ENCODE measurements at places on chromosomes 7 and 10.

DNA sequence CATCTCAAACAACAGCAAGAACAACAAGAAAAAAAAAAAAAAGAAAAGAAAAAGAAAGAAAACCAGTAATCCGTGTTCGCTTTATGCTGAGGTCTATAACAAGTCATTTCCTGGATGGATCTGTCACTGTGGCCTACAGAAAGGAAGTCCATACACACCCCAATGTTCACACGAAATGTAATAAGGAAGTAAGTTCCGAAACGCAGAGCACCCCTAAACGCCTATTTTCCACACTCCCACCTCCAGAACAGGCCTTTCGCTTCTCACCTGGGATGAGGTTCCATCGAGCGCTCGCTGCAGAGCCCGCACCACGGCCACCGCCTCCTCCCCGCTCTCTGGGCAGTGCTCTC lies 735 bp downstream of the ZNF394 start:
- DNase-seq, result no peak

DNA sequence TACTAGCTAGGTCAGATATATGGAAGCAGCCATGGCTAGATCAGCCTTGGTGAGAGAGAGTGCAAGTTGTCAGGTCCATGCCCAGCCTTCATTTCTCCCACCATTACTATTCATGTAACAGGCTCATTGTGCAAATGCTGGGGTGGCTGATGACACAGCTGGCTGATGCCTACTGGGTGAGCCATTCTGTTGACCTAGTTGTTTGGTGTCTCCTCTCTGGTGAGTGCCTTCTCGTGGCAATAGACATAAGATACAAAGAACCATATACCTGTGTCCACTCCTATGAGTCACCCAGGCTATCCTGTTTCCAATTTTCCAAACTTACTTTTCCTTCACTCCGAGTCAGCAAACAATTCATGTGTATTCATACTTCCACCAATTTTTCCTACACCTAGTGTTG lies 46.0 kb downstream of the ZNF25 start:
- DNase-seq, result no peak

- peak; percentile 75 for DNase-seq
Observed at GRCh38 chr10:97353945-97354344, 19.4 kb upstream of the FRAT2 start.

DNA sequence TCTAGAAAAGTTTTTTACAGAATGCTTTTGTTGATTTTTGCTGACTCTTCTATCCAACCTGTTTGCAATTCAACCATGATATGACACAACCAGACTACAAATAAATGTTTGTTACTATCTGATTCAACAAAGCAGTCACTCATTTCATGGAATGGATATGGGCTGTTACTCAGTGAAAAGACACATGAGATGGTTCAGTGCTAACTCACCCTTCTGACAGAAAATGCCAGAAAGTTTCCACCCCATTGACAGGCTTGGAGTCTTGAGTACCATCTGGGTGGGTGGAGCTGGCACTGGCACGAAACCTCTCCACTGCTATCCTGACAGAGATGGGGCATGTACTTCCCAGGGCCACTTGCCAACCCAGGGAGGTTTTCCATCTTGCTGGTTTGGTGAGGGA lies 39.5 kb downstream of the RBM28 start:
- DNase-seq, result no peak

DNA sequence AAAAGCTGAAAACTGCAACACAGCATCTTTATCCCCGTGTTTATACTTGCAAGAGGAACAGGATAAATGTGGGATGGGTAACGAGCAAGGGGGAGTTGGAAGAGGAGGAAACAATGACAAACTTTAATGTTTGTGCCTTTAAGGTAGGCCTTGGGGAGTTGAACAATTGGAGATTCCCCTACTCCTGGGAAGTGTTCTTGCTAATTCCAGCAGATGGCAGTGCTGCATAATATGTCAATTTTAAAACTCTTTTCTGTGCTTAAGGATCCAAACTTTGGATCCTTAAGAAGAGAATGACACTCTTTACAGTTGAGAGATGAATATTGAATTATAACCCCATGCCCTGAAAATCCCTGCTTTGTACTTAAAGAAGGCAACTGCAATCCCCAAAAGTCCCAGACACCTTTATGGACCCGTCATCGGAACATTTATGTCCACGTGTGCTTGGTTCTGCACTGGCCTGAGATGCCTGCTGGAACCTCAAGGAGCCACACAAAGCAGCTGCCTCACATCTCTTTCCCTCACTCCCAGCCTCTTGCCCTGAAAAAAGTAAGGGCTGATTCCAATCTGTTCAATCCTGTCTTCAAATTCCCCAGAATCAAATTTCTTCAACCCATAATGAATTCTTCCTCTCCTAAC lies 12.0 kb downstream of the IFIT5 start:
- no peak for DNase-seq

DNA sequence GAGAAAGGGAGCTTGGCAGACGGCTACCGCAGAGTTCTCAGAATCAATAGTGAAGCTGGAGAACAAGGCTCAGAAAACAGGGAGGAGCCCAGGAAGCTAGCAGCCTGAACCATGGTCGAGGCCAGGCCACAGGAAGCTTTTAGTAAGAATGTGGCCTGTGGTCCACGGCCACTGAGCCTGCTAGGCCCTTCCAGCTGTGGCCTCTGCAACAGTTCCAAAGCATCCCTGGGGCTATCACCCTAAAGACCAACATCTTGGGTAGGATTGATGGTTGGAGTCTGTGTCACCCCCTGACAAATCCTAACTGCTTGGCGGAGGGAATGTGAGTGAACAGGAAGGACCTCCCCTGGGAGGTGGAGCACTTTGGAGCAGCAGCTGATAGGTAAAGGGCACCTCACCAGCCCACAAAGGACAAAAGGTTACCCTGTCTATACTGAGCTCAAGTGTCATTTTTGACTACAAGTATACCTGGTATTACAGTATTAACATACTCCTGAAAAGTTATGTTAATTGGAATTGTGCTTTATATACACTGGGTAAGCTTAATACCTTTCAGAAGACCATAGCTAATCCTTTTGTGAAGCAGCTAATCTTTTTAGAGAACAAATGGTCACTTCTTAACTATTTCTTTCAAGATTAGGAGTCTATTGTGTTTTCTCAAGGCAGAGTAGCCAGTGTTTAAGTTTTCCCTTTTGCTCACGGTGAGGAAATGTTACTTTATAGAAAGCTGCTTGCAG lies 18.7 kb downstream of the PTPRE start:
- DNase-seq, result no peak

DNA sequence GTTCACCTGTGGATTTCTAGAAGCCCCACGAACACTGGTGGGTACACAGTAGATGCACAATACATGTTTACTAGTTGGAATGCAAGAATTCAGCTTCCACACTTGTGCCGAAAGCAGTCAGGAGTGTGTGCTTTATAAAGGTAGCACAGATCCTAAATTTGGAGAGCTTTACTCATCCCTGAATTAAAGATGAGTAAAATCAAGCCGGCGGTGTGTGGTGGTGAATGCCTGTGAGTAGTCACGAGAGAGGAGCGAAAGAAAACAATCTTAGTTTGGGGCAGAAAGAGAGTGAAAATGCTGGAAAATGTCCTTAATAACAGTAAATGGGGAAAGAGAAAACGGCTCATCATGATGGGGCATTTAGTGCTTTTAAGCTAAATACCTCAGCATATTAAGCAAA lies 13.6 kb upstream of the ENO4 start:
- no peak for DNase-seq

- no peak for DNase-seq
Observed at GRCh38 chr7:20560325-20561180, 54.9 kb upstream of the ABCB5 start.

- DNase-seq, result no peak
Observed at GRCh38 chr10:21919906-21920305, 83.6 kb downstream of the DNAJC1 start.

- DNase-seq, result no peak
Observed at GRCh38 chr10:84693006-84693405, 364.6 kb downstream of the CCSER2 start.

DNA sequence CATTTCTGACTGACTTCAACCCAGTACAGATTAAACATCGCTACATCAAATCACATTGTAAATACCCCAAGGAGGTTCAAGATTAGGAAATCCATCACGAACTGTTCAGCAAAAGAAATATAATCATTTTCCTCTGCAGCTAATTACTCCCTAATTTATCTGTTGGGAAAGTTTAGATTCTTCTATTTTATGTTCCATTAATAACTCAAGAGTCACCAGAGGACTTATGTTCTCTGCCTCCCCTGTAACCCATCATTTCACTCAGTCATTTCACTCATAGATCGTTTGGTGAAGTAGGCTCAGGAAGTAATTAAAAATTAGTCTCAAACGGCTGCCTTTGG lies 45.2 kb downstream of the FAM171A1 start:
- no peak for DNase-seq

- no peak for DNase-seq
Observed at GRCh38 chr7:74503943-74504342, 50.2 kb downstream of the GTF2IRD1 start.

DNA sequence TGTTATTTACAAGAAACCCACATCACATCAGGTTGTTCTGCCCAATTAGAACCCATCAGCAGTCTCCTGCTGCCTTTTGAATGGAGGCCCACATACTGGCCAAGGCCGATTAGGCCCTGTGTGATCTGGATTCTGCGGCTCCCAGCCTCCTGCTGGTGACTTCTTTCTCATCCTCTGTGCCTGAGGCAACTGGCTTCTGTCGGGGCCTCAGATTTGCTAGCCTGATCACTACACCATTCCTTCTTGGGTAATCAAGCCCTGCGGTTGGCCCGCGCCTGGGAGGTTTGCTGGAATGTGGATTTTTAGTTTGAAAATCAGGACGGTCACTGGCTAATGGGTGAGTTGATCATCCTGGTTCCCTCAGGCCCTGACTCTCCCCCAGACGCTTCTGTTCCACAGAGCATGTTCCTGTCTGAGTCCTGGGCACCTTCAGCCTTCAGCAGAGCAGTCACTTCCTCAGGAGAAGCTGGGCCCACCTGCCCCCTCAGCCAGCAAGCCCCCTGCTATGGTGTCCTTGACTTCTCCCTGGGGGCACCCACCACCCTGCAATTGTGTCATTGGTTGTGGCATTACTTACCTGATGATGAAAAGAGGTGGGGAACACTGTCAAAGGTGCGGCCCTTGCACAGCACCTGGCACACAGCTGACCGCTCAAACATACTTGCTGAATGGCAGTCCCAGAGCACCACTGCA lies 207.6 kb downstream of the PHTF2 start:
- DNase-seq, result no peak

DNA sequence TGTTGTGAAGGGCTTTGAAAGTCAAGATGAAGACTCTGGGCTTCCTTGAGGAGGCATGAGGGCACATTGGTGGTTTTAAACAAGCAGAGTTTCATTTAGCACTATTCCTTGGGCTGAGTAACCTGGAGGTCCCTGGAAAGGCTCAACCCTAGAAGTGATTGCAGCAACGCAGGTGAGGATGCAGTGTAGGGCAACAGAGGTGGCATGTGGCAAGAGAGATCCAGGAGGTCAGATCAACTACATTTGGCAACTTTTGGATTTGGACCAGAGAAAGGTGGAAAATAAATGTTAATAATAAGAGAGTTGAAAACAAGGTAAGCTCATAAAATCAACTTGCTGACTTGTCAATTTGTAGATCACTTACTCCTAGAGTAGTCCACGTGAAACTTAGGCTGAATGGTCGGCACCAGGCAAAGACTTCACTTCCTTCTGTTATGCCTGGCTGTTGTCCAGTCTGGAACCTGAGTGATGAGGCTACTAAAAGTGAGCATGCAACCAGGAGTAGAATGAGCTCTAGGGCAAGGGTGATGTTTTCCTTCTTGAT lies 414.6 kb upstream of the ZMIZ1 start:
- DNase-seq, result no peak

DNA sequence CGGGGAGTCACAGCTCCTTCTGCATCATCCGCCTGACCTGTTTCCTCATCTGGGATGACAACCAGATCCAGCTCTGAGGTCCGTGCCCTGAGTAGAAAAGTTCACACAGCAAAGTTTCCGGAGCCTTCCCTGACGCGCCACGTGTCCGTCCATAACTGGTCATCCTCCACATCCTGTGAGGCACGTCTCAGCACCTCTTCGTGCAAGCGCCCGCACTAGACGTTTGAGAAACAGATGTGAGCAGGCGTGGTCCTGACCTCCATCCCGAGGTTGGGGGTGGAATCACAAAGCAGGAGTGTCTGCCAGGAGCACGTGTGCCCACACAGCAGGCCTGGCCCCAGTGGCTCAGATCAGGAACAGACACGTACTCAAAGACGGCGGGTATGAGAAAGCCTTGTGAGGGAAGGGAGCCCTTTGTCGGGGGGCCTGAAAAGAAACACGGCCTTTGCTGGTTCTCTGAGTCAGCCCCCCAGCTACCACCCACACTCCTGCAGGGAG lies 520.8 kb downstream of the DNAJB6 start:
- no peak for DNase-seq

DNA sequence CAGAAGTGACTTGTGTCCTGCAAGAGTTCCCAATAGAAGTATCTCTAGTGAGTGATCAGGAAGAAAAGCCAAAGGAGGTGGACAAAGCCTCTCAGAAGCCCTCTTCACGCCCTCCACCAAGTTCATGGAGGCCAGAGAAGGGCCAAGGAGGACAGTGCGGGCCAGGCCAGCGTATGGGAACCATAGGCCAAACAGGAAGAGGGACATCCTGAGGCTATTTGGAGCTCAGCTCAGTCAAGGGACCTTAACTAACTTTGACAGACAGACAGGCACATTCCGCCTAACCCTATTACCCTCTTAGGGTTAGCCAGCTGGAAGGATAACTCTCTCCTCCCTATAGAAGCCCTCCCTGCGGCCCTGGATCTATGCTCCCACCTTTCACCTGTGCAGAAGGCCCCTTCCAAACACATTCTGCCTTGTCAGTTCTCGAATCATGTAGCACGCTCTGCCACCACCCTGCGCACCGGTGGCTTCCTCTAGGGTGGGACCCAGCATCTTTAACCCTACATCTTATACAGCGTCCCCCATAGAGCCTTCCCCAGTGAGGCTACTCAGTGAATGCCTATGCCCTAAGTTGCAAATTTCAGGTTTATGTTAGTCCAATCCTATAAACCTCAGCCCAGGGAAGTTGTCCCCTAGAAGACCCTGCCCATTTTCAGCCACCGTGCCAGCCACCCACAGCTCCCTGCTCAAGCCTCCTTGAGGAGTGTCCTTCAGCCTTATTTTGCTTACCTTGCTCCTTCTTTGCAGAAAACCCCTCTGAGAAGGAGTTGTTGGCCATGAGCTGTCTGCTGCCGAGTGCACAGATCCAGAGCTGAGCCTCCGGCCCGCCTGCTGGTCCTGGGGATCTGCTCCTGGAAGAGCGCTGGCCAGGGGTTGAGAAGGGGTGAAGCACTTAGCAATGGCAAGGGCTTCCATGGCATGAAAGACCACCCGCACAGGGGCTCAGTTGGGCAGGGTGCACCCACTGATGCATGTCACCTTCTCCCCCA lies 36.9 kb downstream of the FRMPD2 start:
- no peak for DNase-seq

GRCh38 chr10:29621161-29621560 lies 13.6 kb downstream of the SVIL start:
- no peak for DNase-seq
